NCI-H1048 (cell line): ENCODE measurements at places on chromosomes 5 and 9.

- DNase-seq: no peak
These were observed 30.0 kb upstream of the ADAMTS2 start for GRCh38 chr5:179375236-179375685.

DNA sequence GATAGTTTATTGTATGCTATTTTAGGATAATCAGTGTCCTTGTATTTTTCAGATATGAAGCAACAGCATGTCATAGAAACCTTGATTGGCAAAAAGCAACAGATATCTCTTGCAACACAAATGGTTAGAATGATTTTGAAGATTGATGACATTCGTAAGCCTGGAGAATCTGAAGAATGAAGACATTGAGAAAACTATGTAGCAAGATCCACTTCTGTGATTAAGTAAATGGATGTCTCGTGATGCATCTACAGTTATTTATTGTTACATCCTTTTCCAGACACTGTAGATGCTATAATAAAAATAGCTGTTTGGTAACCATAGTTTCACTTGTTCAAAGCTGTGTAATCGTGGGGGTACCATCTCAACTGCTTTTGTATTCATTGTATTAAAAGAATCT lies 14.5 kb downstream of the CCT5 start:
- DNase-seq: no peak

DNA sequence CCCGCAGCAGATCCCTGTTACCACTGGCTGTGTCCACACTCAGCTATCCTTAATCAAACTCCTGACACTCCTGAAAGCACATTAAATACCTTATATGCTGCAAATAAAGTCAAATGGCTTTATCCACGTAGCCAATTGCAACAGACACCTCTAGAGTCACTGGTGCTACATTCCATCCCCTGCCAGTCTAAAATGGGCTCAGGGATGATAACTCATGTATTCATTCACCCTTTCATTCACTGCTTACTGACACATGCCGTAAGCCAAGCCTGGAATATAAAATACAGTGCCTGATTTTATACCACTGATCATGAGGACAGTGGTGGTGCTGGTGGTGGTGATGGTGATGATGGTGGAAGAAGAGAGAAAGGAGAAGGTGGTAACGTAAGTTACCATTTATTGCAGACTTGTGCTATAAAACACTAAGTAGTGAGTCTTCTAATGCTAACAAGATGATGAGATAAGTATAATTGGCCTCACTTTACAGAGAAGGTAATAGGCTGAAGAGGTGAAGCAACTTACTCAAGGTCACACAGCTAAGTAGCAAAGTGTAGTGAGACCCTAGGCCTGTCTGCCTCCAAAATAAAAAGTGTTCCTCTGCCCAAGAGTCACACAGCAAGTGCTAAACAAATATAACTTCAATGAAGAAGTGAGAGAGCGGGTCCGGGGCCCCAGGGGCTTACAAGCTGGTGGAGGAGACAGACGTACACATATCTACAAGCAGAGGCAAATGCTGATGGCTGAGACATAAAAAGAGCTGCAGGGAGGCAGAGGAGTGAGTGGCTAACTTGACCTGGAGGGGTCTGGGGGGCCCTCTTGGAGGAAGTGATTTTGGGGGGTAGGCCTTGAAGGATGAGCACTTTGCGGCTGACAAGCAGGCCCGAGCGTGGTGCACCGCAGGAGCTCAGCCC lies 1.2 kb downstream of the TTLL11 start:
- no peak for DNase-seq

GRCh38 chr5:42593591-42593990 lies 163.0 kb upstream of the CCDC152 start:
- DNase-seq: no peak

DNA sequence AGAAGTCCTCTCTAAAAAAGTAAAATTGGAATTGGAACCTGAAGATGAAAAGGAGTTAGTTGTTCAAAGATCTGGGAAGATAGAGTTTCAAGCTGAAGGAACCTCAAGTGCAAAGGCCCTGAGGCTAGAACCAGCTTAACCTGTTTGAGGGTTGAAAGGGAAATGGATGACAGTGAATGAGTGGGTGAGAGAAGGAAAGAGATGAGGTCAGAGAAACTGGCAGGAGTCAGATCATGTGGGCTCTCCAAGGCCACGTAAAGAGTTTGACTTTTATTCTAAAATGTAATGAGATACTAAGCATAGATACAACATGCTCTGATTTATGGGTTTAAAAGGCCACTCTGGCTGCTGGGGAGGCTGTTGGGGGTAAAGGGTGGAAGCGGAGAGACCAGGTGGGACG lies 2.5 kb upstream of the RAD23B start:
- no peak for DNase-seq

DNA sequence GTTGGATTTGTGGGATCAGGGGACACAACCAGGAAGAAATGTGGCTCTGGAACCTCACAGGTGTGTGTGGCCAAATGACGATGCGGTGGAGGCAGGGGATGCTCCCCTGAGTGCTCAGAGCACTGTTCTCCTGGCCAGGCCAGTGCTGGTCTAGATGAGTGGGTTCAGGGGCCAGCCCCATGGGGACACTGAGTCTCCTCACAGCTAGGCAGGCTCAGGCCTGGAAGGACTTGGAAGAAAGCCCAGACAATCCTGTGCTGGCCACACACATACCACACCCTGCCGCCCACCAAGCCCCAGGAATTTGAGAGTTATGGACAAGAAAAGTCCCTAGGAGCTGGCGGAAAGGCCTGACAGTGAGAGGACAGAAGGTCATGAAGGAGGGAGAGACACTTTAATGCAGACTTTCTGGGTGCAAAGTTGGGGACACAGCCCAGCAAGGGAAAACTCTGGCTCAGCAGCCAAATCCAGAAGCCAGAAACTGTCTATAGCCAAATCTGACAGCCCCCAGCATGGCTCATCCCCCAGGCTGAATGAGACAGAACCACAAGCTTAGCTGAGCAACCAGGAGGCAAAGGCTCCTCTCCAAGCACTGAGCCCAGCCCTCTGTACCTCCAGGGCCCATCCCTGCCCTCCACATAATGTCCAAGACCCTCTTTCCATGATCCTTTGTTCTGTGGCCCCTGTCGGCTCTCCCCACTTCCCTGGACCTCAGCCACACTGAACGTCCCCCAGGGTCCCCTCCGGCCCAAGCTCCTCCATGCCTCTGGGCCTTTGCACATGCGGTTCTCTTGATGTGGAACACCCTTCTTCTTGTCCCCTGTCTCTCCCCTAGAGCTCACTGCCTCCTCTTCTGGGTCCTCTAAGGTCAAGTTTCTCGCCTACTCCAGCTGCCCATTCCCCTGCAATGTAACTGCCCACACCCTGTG lies 22.4 kb downstream of the LHX6 start:
- no peak for DNase-seq

- no peak for DNase-seq
These were observed 932.0 kb downstream of the TLE4 start for GRCh38 chr9:80503671-80504281.

GRCh38 chr5:127386557-127386956 lies 96.0 kb downstream of the MEGF10 start:
- DNase-seq: no peak

DNA sequence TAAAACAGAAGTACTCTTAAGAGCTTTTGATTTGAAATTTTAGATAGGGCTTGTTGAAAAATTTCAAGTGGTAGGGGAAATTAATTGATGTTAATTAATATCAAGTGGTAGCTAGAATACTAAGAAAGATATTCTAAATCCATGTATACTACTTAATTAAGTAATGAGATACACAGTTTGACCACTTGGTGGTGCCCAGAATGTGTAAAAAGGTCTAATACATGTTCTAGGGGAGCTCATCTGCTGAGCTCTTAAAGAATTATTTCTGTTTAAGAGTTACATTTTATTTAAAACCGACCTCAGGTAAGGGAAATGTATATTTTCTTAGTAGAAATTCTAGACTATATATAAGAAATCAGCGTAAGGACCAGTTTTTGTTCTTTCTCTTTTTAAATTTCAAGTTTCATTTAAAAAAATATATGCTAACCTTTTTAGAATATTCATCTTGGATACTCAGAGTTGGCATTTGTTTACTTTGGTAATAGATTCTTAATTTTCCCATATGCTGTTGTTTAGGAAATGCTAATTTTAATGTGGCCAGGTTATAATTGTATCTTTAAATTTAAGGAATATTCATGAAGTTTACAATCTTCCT lies 61.5 kb downstream of the LNPEP start:
- DNase-seq: no peak

DNA sequence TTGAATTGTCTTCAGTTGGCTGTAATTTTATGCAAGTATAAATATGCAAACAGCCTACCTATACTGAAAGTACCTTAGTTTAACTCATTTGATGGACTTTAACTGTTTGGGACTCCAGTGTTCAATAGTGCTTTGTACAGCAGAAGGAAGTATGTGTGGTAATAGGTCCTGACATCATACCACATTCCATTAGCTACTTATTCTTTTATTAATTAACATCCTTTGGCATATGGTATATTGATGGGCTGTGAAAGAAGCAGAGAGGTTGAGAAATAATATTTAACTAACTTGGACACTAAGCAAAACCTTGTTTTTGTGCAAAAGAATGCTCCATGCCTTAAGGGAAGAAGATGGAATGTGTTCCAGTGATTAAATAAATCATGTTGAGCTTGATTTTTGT lies 97.6 kb upstream of the SEMA6A start:
- no peak for DNase-seq

- DNase-seq: no peak
These were observed 283.4 kb upstream of the GRAMD2B start for GRCh38 chr5:126139773-126140172.

DNA sequence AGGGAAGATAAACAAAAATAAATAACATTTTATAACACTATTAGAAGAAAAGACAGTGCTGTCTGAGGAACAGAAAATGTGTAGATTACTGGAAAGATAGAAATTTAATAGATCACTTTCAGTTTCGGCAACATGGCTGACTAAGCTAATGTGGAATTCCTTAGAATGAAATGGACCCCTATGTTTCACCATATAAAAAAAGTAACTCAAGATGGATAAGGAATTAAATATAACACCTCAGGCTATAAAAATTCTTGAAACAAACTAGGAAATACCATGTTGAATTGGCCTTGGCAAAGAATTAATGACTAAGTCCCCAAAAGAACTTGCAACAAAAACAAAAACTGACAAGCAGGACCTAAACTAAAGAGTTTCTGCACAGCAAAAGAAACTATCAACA lies 558.3 kb downstream of the CHSY3 start:
- no peak for DNase-seq

DNA sequence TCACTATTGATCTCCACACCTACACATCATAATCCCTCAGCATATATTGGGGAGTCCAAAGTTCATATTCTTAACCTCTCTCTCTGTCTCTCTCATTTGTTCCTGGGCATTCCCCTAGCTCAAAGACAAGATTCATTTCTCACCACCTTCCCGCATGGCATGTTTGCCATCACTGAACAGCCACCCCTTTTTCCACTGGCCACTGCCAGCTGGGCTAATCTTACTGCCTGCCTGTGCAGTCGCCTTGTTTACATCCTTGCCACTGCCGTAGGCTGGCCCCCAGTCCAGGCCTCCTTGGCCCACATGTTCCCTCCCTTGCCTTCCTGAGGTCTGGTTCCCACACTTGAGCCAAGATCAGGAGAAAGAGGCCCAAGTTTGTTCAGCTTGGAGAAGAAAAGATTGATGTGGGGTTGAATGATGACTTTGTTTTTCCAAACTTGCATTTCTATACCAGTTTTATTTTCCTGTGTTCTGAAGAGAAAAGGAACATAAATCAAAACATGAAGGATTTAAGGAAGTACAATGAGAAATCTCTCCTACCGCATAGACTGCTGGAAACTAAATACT lies 80.2 kb downstream of the PLAC8L1 start:
- no peak for DNase-seq

DNA sequence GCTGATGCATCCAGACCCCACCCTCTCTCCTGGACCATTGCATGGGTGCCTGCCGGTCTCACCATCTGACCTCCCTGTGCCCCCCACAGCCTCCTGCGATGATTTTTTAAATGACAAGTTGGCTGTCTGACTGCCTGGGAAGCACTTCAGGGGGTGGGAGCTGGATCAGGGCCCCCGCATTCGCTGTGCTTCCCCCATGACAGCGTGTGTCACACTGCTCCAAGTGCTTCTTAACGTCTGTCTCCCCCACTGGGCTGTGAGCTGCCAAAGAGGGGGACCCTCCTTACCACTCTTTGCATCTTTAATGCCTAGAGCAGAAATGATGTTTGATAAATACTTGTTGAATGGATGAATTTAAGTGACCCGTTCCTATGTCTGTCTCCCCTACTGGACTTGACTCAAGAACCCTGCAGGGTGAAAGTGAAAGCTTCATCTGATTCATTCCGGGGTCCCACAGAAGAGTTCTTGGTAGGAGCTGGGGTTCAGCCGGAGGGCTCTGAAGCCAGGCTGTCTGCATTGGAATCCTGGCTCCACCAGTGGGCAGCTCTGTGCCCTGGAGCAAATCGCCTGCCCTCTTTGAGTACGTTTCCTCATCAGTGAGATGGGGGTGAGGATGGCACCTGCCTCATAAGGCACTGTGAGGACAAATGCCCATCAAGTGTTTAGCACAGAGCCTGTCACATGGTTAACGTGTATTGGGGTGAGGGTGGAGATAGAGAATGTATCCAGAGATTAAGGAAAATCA lies 7.6 kb upstream of the EGR1 start:
- DNase-seq: no peak

- DNase-seq: no peak
These were observed 1045.7 kb upstream of the CDH9 start for GRCh38 chr5:28084069-28084468.

DNA sequence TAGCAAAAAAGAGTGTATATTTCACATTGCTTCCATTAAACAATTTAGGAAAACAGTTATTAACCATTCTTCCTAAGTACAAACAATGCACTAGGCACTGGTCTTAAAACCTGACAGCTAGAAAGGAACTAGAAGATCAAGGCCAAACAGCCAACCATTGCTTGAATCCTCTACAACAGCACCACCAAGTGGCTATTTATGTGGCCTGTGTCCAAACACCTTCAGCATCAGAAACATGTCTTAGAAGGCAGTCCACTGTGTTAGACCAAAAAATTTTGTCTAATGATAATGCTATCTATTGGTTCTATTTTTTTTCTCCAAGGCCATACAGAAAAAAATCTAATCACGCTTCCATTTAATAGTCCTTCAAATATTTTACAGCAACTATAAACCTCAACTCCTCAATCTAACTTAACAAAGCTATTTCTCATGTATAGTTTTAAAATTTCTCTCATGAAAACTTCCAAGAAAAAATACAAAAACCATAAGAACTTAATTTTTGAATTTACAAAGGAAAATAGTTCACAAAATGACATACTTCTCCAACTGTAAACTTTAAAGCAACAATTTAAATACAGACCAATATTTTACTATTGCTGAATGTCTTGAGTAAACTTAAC lies 36.1 kb downstream of the CAAP1 start:
- DNase-seq: no peak

GRCh38 chr5:3602785-3603502 lies 7.3 kb downstream of the IRX1 start:
- no peak for DNase-seq
